ENCODE measurements at places on chromosomes 11 and 22.

DNA sequence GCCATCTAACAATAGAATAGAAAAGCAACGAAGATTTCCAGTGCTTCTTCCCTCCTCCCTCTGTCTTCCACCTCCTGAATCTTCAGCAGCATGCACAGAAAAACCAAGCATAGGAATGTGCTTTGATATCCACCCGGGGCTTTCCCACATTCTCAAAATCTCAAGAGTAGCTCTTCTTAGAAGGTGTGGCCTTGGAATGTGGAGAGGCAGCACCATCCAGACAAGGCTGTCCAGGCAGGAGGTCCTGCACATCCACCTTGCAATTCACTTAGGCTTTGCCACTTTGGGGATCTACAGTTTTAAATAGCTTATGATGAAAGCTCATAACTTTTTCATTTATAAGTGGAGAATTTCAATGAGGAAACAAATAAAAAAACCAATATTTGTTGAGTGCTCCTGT is 72.9 kb downstream of the KIRREL3 start:
- DNase-seq = no peak

DNA sequence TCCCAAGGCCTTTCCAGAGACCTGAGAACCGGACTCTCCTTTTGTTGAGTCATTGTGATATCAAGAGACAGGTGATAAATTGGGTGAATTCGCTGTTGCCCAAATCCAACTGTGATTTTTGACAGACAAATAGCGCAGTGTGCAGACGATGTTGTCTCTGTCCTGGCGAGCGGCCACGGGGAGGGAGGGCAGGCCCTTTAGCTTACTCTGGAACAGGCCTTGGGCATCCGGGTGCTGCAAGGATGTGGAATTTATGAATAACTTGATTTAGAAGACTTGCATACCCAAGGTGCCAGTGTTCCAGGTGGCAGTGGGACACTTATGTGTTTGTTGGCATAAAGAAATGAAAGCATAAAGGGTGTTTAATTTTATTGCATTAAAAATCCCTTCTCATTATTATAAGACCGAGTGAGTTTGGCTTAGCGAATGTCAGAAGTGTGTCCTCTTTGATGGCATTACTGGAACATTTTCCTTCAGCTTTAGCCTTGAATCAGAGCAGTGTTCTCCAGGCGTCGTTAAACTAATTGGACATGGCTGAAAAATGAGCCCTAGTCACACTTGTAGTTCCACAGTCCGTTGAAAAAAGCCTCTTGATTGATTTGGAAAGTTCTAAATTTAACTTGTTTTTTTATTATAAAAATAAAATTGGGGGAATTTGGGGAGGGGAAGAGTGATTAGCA is 9.4 kb downstream of the LDLRAD3 start:
- DNase-seq = peak; percentile 24

GRCh38 chr11:37968148-37968547 is 1370.1 kb upstream of the RAG2 start:
- no peak for DNase-seq

- no peak for DNase-seq
Observed at GRCh38 chr11:118061586-118062125, 15.2 kb upstream of the TMPRSS4 start.

GRCh38 chr11:108663154-108663877 is 1.6 kb upstream of the DDX10 start:
- no peak for DNase-seq

- no peak for DNase-seq
Observed at GRCh38 chr11:83092488-83093384, 21.0 kb upstream of the RAB30 start.

DNA sequence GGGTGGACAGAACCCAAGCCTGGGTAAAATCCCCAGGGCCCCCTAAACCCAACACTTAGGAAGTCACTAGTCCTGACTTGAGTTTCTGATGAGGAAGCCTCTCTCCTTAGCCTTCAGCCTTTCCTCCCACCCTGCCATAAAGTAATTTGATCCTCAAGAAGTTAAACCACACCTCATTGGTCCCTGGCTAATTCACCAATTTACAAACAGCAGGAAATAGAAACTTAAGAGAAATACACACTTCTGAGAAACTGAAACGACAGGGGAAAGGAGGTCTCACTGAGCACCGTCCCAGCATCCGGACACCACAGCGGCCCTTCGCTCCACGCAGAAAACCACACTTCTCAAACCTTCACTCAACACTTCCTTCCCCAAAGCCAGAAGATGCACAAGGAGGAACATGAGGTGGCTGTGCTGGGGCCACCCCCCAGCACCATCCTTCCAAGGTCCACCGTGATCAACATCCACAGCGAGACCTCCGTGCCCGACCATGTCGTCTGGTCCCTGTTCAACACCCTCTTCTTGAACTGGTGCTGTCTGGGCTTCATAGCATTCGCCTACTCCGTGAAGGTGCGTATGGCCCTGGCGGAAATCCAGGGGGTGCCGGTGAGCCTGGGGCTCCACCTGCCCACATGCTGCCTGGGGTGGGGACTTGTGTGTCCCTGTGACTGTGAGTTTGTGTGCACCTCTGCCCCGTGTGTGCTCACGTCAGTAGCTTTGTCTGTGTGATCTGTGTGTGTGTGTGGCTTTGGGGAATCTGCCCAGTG is at the start of gene IFITM1:
Gene IFITM1, plus strand, starts transcription at position 254 of the 767 bp plus-strand sequence. Its CDS starts 131 bp downstream, at position 385.
- no peak for DNase-seq

- no peak for DNase-seq
Observed at GRCh38 chr11:22832315-22833015, 2.9 kb upstream of the SVIP start.

DNA sequence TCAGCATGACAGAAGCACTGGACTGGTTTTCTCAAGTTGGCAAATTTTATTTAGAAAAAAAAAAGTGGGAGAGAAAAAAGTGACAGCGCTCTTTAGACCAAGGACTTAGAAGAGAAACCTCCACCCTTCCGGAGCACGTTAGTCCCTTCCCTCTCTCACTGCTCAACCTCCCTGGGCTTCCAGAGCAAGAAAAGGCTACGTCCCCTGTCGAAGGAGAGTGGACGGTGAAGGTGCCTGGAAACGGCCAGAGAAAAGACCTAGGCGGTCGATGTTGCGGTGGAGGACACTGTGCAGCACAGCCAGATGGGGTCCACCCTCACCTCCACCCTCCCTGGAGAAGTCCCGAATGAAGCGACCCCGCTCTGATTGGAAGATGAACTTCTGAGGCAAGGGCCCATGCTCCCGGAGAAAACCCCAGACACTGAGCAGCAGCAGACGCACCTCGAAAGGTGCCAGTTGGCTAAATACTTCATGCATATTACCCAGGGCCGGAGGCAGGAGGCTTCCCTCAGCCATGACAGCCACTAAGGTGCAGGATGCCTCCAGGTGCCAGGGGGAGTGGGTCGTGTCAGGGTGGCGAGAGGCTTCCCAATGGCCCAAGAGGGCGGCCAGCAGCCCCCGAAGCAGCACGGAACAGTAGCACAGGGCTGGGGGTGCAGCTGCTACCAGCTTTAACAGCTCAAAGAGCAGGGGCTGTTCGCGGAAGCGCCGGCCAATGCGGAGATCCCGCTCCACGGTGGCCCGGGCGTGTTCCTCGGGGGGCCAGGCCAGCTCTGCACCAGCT is 604 bp upstream of the GANAB start:
- DNase-seq = no peak

DNA sequence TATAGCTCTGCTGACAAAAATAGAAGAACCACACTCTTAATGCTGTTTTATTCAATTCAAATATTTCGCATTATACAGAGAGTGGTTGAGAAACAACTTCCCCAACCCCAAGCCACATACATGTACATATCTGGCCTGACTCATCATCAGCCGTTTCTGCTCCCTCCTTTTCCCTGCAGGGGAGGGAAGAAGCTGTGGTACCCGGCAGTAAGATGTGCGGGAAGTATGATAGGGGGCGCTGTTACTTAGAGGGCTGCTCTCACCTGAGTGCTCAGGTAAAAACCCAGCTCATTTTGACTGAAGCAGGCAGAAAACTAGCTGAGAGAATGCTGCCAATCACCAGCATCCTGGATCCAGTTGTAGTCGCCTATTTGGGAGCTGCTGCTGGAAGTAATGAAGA is 85.5 kb downstream of the NELL1 start:
- no peak for DNase-seq

DNA sequence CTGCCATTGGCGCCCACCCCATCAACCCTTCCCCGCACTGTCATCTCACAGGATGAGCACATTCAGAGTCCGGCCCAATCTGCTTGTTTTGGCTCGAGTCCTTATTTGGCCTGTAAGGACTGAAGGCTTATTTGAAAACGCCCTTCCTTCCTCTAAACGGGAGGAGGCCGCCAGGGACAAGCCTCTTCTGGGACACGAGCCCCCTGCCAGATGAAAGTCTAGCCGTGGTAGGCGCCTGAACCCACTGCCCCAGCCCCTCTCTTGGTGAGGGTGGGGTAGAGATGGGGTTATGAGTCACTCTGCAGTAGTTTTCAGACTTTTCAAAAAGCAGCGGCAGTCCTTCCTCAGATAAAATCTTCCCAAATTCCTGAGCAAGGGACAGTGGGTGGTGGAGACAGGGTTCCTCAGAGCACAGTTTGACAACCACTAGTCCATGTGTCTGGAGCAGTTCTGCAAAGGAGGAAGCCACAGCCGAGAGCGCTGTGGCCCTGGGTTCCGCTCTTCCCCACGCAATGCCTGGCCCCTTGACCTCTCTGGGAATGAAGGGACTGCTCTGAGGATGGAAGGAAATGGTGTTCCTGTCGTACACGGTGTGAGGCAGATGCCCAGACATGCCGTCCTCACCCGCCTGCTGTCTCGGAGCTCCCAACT is 57.0 kb downstream of the MYH9 start:
- no peak for DNase-seq

DNA sequence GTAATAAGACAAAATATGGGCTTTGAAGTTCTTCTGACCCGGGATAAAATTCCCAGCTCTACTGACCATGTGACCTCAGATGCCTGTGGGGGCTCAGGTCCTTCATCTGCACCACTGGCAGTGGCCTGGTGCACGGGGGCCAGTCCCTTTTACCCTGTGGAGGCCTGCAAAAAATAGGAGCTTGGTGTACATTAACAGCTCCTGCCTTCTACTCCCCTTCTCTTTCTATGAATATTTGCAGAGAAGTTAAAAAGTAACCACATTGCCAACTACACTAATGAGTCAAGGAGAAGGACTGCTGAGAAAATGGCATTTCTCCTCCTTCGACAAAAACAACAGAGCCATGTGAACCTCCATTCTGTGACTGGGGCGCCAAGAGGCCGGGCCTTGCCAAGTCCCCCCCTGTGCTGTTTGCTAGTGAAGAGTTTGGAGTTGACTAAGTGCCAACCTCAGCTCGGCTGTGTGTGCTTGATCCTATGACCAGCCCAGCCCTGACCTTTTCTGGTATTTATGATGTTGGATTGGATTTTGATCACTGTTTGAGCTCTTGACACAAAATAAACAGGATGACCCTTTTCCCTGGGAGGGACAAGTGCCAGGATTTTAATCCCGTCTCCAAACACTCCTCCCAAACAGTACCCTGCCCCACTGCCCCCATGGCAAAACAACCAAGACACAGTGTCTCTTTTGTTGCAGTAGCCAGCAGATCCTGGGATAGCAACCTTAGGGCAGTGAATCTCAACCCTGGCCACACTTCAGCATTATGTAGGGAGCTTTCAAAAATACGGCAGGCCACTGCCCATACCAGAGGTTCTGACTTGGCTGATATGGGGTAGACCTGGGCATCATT is 380.1 kb downstream of the LARGE1 start:
- DNase-seq = no peak

GRCh38 chr22:23698094-23698493 is 7.3 kb downstream of the RGL4 start:
- no peak for DNase-seq

DNA sequence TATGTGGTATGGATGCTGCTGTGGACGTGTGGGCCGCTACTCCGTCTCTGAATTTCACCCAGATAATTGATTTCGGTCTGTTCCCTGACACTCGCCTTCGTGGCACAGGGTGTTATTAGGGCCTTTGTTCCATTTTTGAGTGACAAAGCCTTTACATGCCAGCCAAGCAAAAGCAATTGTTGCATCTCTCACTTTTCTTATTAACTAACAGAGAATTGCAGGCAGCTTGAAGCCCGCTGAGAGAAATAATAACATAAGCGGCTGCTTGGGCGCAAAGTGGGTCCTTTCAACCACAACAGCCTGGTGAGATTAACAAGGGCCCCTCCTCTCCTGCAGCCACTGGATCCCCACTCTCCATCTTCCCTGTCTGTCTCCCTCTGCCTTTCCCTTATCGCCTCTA is 449.4 kb downstream of the NTM start:
- DNase-seq = no peak
